ENCODE measurements at places on chromosomes 16 and 17.

DNA sequence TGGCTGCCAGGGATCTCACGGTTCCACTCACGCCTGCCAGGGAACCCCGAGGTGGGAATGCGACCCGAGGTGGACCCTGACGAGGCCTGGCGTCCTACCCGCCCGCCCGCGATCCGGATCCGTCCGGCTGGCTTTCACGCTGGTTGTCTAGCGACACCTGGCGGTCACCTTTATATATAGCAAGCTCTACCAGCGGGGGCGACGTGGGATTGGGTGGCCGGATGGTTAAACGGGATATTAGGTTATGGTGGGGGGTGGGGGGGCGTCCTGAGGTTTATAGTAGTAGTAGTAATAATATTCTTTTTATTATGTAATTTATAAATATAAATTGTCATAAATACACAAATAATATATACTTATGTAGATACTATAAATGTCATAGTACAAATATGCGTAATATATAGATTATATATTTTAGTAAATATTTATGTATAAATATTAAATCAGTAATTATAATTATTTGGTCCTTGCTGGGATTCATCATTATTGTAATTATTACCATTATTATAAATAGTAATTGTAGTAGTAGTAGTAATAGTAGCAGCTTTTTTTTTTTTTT is 136.9 kb downstream of the KCNJ12 start:
- DNase-seq, result peak; percentile 64

GRCh38 chr16:89176147-89176690 is 4.7 kb downstream of the CDH15 start:
- no peak for DNase-seq

- no peak for DNase-seq
Observed at GRCh38 chr16:81174644-81175324, 63.7 kb upstream of the BCO1 start.

DNA sequence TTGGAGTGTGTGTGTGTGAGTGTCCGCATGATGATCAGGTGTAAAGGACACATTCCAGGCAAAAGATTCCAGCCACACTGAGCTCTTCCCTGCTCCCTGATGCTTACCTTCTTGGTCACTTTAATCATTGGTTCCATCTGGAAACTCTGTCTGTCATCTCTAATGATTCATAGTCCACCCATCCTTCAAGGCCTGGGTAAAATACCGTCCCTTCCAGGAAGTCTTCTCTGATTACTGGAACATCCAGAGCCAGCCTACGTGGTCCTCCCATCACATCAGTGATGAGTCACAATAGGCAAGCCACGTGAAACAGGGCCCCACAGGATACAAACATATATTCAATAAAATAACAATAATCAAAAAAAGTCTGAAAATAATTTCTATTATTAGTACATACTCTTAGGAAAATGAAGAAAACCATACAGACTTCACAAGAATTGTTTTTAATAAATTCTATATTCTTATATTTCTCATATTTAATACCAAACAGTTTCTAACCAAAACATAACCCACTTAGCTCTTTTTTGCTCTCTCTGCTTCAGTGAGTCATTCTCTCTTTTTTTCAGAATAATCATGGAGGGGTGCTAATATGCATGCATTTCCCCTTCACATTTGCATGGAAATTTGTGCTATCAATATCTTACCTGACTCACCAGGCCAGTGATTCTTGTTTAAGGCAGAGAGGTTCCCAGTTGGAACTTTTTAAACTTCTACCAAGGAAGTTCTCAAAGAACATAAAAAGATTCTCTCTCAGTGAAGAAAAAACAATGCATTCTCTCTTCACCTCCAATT is 263.2 kb downstream of the TOX3 start:
- DNase-seq, result no peak

DNA sequence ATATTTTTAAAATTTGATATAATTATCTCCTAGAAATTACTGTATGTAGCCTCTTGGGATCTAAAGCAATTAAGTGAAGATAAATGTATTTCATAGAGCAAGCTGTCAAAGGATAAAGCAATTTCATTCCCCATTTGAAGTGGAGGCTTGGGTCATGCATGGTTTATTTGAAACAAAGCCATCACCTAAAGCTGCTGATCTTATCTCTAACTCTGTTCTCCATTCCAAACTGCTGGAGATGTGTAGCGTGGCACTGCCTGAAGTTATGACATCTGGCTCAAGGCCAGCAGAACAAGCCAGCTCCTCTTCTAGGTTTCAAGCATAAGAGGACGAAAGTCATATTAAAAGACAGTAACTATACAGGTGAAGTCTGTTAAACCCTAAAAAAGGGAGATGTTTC is 83.9 kb downstream of the HIC1 start:
- no peak for DNase-seq
